ENCODE measurements at places on chromosomes 16 and 17. TPM values are rescaled to one million over a fixed set of nuclear protein-coding genes. Genes with fewer than 3 reads are reported as not detected.

The HIGD1B gene
- total RNA-seq = not detected

The ATP1B2 gene
- total RNA-seq = 10.2 TPM

The PROCA1 gene
- total RNA-seq = 10.4 TPM

The KIF2B gene
- total RNA-seq = not detected

The DHX58 gene
- total RNA-seq = 11.6 TPM

The PPP1R1B gene
- total RNA-seq = 0.75 TPM

The SRCAP gene
- total RNA-seq = 74.8 TPM

The SDR42E1 gene
- total RNA-seq = 0.35 TPM

The KDM6B gene
- 88.4 TPM for total RNA-seq

The TBC1D3C gene
- 0.18 TPM for total RNA-seq

The RTN4RL1 gene
- total RNA-seq = 0.20 TPM

The C16orf82 gene
- not detected for total RNA-seq

The ARL2BP gene
- total RNA-seq = 34.4 TPM

The ST6GALNAC1 gene
- total RNA-seq = 1.4 TPM

The ZNF232 gene
- total RNA-seq = 27.2 TPM

The QPRT gene
- 328 TPM for total RNA-seq

The SOCS7 gene
- 31.6 TPM for total RNA-seq

The PEX12 gene
- 7.5 TPM for total RNA-seq

The CES3 gene
- total RNA-seq = 5.1 TPM

The NOG gene
- total RNA-seq = 13.7 TPM

The EPN3 gene
- 15.1 TPM for total RNA-seq

The ITGAD gene
- not detected for total RNA-seq

The SPNS1 gene
- 44.5 TPM for total RNA-seq

The CRHR1 gene
- total RNA-seq = 0.36 TPM

The FAM20A gene
- 1.7 TPM for total RNA-seq

The ABCC11 gene
- 0.47 TPM for total RNA-seq

The EPX gene
- not detected for total RNA-seq

The OMG gene
- total RNA-seq = not detected

The SUMO2 gene
- total RNA-seq = 565 TPM

The PSMC3IP gene
- total RNA-seq = 9.8 TPM

The CLEC18A gene
- total RNA-seq = 2.2 TPM

The NARF gene
- 116 TPM for total RNA-seq

The EVI2A gene
- not detected for total RNA-seq

The BCL6B gene
- not detected for total RNA-seq

The KRT20 gene
- not detected for total RNA-seq

The PPL gene
- 36.8 TPM for total RNA-seq

The TMEM88 gene
- total RNA-seq = 15.4 TPM

The NPIPB6 gene
- 6.6 TPM for total RNA-seq

The OTOA gene
- 0.25 TPM for total RNA-seq

The NR1D1 gene
- total RNA-seq = 2.6 TPM
